ENCODE measurements at places on chromosomes 6 and 20.

DNA sequence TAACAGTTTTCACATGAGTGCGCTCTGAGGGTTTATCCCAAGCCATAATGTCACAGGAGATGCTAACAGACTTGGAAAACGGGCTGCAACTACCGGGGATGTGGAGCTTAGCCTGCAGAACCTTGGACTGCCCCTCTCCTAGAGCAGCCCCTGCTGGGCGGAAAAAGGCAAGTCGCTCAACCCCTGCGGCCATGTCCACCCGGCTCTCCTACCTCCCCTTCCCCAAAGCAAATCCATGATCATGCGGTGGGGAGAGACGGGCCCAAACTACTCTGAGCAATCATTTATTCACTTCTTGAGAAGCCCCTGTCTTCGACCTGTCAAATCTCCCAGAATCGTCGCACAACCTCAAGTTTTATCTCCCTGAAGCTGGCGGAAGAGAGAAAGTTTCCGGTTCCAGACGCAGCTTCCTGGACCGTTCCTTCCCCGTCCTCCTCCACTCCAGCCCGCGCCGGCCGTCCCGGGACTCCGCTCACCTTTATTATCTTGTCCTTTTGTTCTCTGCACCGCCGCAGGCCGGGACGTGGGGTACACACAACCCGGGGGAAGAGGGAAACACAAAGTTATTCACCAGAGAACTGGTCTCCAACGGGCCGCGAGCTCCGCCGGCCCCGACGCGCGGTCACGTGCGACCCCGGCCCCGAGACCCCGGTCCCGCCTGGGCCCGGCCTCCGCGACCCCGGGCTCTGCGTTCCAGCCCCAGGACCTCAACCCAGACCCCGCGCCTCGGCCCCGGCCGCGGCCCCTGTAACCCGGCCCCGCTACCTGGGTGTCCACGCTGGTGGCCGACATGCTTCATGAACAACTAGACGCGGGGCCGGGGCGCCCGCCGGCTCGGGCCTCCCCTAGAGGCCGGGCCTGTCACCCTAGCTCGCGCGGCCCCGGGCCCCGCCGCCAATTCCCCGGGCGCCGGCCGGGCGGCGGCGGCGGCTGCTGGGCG is 560 bp downstream of the YTHDF1 start:
- no peak for DNase-seq

DNA sequence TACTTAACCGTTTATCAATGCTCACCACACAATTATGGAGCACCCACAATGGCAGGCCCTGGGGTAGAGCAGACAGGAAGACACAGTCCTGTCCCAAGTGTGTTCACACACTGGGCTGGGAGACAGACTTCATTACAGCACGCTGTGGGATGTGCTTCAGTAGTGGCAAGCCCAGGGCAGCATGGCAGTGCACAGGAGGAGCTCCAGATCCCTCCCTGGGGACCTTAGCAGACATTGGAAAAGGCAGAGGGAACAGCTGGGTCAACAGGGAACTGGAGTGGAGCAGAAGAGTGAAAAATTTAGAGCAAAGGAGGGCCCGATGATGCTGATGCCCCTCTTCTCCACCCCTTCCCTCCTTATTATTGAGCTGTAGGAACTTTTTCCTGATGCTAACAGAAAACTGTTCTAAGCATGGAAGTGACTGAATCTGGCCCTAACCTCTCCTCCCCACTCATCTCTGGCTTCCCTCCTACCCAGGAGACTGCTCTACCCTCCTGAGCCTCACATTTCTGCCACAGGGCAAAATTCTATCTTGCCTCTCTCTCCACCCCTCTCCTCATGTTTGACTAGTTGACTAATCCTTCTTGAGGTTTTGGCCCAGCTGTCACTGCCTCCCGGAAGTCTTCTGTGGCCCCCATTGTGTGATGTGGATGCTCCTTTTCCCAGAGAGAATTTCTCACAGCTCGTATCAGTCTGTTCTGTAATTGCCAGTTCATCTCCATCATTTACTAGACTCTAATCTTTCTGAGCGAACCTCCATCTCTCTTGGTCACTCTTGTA is 41.3 kb upstream of the NOP56 start:
- DNase-seq: no peak

DNA sequence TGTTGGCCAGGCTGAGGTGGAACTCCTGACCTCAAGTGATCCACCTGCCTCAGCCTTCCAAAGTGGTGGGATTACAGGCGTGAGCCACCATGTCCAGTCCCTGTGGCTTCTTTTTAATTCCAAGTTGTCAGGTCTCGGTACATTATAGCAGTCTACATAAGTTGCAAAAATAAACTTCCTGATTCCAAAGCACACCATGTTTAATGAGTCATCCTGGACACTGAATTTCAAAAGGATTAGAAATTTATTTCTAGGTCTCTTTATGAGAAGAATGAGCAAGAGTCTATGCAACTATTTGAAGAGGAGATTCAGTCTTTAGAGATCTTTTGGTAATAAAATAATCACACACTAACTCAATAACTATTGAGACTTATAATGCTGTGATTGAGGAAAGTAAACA is 63.9 kb upstream of the MCHR2 start:
- DNase-seq: no peak

DNA sequence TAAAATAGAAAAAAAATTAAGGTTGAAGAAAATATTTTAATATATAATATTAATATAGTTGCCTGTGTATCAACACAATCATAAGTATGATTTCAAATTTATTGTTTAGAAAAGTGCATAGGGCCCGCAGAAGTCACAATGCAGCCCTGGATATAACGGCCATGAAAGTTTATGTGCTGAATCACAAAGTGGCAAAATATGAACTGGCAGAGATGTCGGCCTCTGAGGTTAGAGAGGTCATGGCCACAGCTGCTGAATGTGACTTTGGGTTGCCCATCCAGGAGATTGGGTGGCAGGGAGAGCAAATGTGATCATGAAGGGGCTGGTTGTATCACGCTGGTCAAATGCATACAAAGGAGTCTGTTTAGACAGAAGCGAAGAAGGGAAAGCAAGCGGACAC is 35.7 kb downstream of the COL11A2 start:
- DNase-seq: no peak

- no peak for DNase-seq
Observed at GRCh38 chr20:34537651-34538050, 20.9 kb upstream of the MAP1LC3A start.

- no peak for DNase-seq
Observed at GRCh38 chr6:5020142-5020541, 16.3 kb upstream of the RPP40 start.

GRCh38 chr6:84078335-84078734 is 44.8 kb downstream of the MRAP2 start:
- DNase-seq: no peak

DNA sequence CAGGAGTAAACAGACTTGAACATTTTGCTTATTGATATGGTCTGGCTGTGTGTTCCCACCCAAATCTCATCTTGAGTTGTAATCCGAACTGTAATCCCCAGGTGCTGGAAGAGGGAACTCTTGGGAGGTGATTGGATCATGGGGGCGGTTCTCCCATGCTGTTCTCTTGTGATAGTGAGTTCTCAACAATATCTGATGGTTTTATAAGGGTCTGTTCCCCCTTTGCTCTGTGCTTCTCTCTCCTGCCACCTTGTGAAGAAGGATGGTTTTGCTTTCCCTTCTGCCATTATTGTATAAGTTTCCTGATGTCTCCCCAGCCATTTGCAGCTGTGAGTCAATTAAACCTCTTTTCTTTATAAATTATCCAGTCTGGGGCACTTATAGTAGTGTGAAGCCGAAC is 40.0 kb downstream of the MYLIP start:
- DNase-seq: no peak

DNA sequence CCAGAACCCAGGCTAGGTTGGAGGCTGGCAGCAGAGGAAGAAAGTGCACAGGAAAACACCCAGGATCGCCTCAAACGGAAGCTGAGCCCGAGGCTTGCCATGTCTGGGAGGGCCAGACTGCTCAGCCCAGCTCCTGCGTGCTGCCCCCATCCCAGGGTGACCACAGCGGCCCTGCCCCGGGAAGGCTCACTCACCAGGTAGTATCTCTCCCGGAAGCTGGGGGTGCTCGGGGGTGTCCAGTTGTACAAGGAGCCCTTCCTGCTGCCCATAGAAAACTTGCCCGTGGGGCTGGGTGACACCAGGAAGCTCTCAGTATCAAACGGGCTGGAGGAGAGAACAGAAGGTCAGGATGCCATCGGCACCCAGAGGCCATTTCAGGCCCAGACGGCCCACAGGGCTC is 86.9 kb downstream of the RIPOR3 start:
- DNase-seq: no peak

All from esophagus squamous epithelium (tissue), 5 donors.